H9 (cell line): ENCODE measurements at places on chromosomes 2 and 18.
A peak's percentile ranks its signal among the peaks of the same experiment; 100 is the strongest.

GRCh38 chr2:225156853-225157451 is 114.7 kb upstream of the DOCK10 start:
- H3K27me3 ChIP-seq, result no peaks in the 10 kb centered on the region
- no peak for DNase-seq
- H3K4me3 ChIP-seq, result no peak overlapping the region
- H3K27ac ChIP-seq, result no peak overlapping the region
- no peaks in the 10 kb centered on the region for H3K4me1 ChIP-seq
- H3K36me3 ChIP-seq, result no peaks in the 10 kb centered on the region

DNA sequence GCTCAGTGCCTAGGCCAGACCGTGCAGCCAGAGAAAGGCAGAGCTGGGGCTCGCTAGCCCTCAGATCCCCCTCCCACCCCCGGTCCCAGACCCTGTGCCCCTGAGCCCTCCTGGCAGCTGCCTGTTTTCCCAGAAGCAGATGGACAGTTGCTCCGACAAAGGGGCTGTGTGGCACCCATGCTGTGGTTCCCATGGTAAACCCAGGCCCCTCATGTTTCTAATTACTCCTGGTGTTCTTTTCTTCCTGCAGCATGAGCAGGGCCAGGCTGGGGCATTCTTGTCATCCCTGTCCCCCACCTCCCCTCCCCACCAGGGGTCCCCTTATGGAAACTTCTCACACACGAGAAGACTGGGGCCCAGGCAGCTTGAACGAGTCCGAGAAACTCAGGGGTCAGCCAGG is 269.6 kb downstream of the HAUS1 start:
- H3K27ac ChIP-seq, result no peak overlapping the region
- DNase-seq, result no peak
- no peaks in the 10 kb centered on the region for H3K4me1 ChIP-seq
- H3K4me3 ChIP-seq, result no peak overlapping the region
- no peaks in the 10 kb centered on the region for H3K27me3 ChIP-seq

DNA sequence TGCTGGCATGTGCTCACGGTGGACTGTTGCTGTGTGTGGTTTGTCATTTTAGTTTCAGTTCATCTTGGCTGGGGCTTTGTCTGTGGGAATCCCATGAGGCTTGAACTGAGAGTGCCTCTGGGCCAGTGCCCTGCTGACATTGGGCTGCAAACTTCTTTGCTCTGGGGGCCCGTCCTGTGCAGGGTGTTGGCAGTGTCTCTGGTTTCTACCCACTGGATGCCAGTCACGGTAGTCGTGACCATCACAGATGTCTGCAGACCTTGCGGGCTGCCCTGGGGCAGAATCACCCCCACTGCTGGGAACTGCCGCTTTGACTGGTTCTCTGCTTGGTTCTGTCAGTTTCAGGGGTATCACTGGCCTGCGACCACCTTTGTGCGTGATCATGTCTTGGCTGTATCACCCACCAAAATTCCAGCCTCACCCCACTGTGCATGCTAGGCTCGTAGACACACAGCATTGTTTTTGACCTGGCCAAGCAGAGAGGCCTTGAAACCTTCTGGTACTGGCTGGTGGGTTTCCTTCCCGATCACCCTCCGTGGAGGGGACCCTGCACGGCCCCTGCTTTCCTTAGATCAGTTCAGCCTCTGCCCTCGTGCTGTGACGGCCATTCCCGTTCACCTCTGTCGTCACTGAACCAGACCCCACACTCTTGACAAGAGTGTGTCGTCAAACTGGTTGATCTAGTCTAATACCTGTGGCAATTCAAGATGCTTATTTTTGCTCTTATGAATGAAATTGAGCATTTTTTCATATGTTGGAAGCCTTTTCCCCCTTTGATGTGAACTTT is 57.6 kb downstream of the KCNG2 start:
- no peak overlapping the region for H3K27ac ChIP-seq
- H3K4me3 ChIP-seq, result no peak overlapping the region
- no peak for DNase-seq
- no peaks in the 10 kb centered on the region for H3K27me3 ChIP-seq
- H3K36me3 ChIP-seq, result no peaks in the 10 kb centered on the region

DNA sequence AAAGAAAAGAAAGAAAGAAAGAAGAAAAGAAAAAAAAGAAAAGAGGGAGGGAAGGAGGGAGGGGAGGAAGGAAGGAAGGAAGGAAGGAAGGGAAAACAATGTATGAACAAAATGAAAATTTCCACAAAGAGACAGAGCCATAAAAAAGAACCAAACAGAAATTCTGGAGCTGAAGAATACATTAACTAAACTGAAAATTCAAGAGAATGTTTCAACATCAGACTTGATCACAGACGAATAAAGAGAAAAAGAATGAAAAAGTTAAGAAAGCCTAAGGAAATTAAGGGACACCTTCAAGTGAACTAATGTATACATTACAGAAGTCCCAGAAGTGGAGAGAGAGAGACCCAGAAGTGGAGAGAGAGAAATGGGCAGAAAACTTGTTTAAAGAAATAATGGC is 60.9 kb upstream of the RAB6C start:
- H3K27me3 ChIP-seq, result no peaks in the 10 kb centered on the region
- no peak overlapping the region for H3K27ac ChIP-seq
- peaks cover 18% of the 10 kb centered on the region for H3K36me3 ChIP-seq
- no peak overlapping the region for H3K4me3 ChIP-seq
- no peak for DNase-seq

DNA sequence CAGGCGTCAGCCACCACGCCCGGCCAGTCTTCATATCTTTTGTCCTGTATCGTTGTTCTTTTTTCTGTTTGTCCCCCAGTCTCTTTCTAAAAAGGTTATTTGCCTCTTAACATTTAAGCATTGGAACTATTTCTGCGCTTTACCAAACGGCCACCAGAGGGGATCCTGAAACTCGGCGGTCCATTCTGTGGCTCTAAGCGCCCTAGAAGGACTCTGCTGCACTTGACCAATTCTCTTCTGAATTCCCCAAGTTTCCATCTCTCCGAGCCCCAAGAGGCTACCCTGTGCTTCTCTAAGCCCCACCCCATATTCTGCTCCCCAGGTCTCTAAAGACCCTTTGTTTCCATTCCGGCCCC is 33.1 kb upstream of the REG3G start:
- H3K4me3 ChIP-seq, result peak overlapping the region; percentile 88
- no peak overlapping the region for H3K27ac ChIP-seq
- DNase-seq, result peak; percentile 64
- peaks cover 18% of the 10 kb centered on the region; the same call in 1 of the 2 replicates for H3K27me3 ChIP-seq
- no peaks in the 10 kb centered on the region for H3K4me1 ChIP-seq

- DNase-seq, result no peak
- no peaks in the 10 kb centered on the region for H3K4me1 ChIP-seq
- H3K27me3 ChIP-seq, result no peaks in the 10 kb centered on the region
- H3K27ac ChIP-seq, result no peak overlapping the region
- H3K4me3 ChIP-seq, result no peak overlapping the region
- H3K36me3 ChIP-seq, result no peaks in the 10 kb centered on the region
These were observed 334.6 kb downstream of the ARL6IP6 start for GRCh38 chr2:153052807-153053559.

DNA sequence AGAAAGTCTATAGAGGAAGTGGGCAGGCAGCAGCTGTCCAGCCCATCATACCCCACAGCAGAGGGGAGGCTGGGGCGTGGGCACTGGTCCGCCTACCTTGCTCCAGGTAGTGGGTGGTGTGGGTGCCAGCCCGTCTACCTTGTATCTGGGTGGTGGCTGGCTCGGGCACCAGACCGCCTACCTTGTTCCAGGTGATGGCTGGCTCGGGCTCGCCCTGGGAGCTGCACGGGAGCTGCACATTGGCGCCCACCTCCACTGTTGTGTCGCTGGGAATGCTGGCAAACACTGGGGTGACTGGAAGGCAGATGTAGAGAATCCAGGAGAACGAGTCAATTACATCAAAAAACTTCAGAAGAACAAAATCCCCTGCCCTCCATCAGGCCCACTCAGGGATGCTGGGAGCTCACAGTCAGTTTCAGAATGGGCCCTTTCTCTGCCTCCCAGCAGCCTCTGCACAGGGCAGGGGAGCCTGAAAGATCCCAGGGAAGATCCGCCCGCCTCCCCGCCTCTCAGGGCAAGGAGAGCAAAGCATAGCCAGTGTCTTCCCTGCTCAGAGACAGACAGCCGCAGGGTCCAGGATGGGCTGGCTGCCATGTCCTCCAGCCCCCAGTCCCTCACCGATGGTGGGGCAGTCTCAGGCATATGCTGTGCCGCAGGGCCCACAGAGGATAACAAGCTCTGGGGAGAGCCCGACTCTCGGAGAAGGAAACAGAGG is 82.3 kb downstream of the PXDN start:
- DNase-seq, result peak; percentile 19
- no peak overlapping the region for H3K27ac ChIP-seq
- H3K36me3 ChIP-seq, result peaks cover 23% of the 10 kb centered on the region; the same call in 2 of the 3 replicates
- no peaks in the 10 kb centered on the region for H3K27me3 ChIP-seq

DNA sequence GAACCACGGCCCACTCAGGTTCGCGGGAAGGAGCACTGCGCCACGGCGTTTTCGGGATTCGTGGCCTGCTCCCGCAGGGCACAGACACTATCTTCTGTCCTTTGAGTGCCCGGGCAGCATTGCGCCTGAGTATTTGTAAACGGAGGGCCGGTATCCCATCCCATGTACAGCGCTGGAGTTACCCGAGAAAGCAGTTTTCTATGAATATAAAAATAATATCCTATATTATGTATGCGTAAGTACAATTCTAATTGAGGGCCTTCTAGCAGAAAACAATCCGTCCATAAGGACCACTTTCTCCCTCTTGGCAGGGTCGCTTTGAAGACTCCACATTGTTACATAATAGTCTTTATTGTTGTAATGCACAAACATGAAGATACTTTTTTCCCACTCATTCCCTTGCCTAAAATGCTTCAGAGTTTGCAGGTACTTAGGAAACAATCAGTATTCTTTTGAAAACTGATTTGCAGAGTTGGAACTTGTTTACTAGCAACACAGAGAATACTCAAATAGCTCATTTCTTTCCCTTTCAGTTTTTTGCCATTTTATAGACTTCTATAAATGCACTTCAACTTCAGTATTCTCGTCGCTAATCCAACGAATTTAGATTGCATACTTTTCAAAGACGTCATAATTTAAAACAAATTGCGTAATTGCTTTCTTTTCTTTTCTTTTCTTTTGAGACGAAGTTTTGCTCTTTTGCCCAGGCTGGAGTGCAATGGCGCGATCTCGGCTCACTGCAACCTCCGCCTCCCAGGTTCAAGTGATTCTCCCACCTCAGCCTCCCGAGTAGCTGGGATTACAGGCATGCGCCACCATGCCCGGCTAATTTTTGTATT is 1.0 kb upstream of the REV1 start:
- DNase-seq, result no peak
- H3K36me3 ChIP-seq, result 0 out of 2 replicates have a peak, but pooled peaks cover 1% of the 10 kb centered on the region
- H3K27me3 ChIP-seq, result no peaks in the 10 kb centered on the region
- H3K4me3 ChIP-seq, result peak overlapping the region; percentile 82

DNA sequence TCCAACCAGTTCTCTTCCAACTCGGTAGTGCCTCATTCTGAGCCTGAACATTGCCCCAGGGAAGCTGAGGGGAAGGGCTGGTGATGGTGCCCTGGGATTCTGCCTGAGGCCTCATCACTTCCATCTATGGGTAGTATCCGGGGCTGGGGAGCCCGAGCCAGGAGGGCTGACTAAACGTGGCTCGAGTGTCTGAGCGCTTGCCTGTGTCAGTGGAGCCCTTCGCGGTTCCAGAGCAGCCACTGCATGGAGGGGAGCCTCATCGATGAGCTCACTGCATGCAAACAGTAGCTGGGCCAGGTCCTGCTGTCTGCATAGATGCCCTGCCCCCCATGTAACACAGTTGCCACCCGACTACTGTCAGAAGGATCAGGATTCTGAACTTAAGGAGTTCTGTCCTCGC is 129.3 kb downstream of the GLI2 start:
- H3K27me3 ChIP-seq, result no peaks in the 10 kb centered on the region
- peaks cover 5% of the 10 kb centered on the region; the same call in 1 of the 3 replicates for H3K36me3 ChIP-seq

DNA sequence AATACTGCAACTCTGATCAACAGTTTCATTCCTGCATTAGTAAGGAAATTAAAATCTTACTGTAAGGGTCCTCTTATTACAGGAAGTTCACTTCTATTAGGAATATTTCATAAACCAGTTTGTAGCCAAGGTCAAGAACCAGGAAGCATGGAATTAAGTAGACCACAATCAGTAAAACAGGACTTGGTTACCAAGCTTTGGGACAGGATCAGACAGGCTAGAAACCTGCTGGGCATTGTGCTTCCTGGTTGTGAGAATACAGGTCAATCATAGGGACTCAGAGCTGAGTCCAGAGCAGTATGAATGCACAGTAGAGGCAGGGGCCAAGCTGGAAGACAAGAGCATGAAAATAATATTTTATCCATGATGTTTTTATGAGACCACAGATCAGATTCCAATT is 248.0 kb downstream of the IKZF2 start:
- H3K27ac ChIP-seq, result no peak overlapping the region
- H3K4me1 ChIP-seq, result no peaks in the 10 kb centered on the region
- DNase-seq, result no peak
- no peak overlapping the region for H3K4me3 ChIP-seq
- no peaks in the 10 kb centered on the region for H3K27me3 ChIP-seq
- H3K36me3 ChIP-seq, result no peaks in the 10 kb centered on the region

- no peak overlapping the region for H3K27ac ChIP-seq
- DNase-seq, result no peak
- no peaks in the 10 kb centered on the region for H3K27me3 ChIP-seq
- H3K4me1 ChIP-seq, result no peaks in the 10 kb centered on the region
- no peak overlapping the region for H3K4me3 ChIP-seq
- no peaks in the 10 kb centered on the region for H3K36me3 ChIP-seq
These were observed 59.6 kb downstream of the NCKAP5 start for GRCh38 chr2:133508546-133509165.

DNA sequence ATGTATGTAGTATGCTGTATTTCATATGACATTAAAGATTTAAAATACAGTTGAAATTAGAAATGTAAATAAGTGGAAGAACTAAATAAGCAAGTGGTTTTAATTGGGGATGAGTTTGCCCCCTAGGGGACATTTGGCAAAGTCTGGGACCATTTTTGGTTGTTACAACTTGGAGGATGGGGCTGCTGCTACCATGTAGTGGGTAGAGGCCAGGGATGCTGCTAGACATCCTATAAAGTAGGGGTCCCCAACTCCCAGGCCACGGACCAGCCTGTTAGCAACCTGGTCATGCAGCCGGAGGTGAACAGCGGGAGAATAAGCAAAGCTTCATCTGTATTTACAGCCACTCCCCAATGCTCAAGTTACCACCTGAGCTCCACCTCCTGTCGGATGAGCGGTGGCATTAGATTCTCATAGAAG is 27.9 kb upstream of the ASNSD1 start:
- no peaks in the 10 kb centered on the region; the same call in 1 of the 2 replicates for H3K4me1 ChIP-seq
- no peaks in the 10 kb centered on the region for H3K27me3 ChIP-seq
- H3K4me3 ChIP-seq, result no peak overlapping the region; the same call in 2 of the 3 replicates
- H3K36me3 ChIP-seq, result no peaks in the 10 kb centered on the region
- no peak for DNase-seq
- H3K27ac ChIP-seq, result no peak overlapping the region
